Uterus (tissue), 4 donors: ENCODE measurements at places on chromosomes 2 and 18. TPM values are rescaled to one million over a fixed set of nuclear protein-coding genes. Genes with fewer than 3 reads are reported as not detected.
A peak's percentile ranks its signal among the peaks of the same experiment; 100 is the strongest.

Gene IL37
- total RNA-seq: not detected

Gene CYTIP
- 5.5 TPM for total RNA-seq

DNA sequence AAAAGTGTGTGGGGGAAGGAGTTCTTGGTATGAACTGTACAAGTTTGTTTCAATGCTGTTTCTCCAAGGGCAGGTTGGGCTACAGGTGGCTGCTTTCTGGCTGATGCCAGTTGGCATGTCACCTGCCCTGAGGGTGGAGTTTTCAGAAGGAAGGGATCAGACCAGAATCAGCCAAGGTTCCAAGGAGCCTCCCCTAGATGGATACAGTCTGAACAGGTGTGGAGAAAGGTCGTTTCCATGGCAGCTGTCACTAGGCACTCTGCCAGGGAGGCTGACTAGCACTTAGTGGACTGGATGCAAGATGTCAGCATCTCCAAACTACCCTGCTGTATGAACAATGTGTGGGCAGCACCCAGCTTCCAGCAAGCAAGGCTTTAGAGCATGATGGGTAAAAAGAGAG lies 444.4 kb upstream of the HNRNPA3 start:
- peak; percentile 40 for DNase-seq

DNA sequence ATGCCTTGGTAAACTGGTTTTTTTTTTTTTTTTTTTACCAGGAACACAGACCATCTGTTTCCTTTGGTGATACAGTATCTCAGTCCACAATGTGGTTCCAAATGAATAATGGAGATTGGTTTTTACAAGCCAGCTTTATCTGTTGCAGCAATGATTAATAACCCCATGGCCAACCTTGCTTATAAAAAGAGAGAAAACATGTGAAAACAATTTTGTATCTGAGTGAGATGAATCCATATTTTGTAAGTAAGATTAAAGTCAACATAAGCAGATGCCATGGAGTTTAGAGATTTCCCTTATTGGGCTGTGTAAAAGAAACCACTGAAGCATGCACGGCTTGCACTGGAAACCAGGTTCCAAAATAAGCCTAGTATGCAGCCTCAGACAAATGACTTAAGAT lies 108.6 kb upstream of the CNTNAP5 start:
- no peak for DNase-seq

DNA sequence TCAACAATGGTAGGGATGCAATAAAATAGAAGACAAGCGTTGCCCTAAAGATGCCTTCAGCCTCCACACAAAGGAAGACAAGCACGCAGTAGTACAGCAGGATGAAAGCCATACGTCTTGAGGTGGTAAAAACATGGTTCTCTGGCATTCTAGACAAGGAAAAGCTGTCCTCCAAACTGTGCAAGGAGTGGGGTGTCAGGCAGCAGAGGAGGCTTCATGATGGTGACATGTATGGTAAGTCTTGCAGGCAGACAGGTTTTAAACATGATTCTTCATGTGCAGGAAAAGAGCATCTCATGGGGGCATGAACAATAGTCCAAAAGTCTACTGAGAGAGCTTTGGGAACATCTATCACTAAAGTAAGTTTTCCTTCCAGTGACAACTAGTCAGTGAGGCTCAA lies 241.8 kb downstream of the STK39 start:
- DNase-seq: no peak

Gene CHRND
- total RNA-seq: not detected

Gene CAD
- total RNA-seq: 5.9 TPM

- DNase-seq: no peak
These were observed 3.2 kb downstream of the XPO1 start for GRCh38 chr2:61534926-61535325.

- DNase-seq: no peak
These were observed 32.1 kb upstream of the SPAG16 start for GRCh38 chr2:213252206-213252605.

- DNase-seq: no peak
These were observed 93.6 kb upstream of the TWIST2 start for GRCh38 chr2:238754259-238754658.

DNA sequence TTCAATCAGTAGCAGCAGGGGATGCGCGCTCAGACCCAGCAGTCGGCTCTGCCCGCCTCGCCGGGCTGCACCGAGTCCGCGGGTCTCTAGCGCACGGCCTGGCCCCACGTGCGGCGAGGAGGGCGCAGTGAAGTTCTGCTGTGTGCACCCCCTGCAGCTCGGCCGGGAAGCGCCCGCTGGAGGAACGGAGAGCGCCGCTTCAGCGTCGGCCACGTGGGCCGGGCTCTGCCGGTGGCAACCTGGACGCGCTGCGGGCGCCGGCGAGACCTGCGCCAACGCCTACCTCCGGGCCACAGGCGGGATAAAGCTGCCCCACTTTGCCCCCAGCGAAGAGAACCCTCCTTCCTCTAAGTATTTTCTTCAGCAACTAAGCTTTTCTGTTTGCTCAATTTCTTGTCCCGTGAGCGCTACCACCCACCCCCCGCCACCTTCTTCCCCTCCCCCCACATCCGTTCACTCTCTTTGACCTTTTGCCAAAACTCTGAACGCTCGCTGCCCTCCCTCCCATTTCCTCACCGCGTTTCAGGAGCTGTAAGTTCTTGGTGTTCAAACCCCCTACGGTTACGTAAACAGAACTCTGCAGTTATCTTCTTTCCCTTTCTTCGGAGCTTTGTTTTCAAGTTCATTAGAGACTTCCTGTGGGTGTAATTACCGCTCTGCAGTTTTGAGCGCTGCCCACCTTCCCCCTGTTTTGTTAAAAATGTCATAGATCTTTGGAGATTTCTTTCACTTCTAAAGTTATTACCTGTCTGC lies 42.6 kb upstream of the EDAR start:
- peak; percentile 30 for DNase-seq

Gene KLF11
- total RNA-seq: 27.4 TPM

GRCh38 chr18:37253394-37254235 lies 312.0 kb downstream of the CELF4 start:
- no peak for DNase-seq

GRCh38 chr2:36338124-36338826 lies 17.3 kb upstream of the CRIM1 start:
- DNase-seq: no peak

Gene POTEC
- not detected for total RNA-seq

DNA sequence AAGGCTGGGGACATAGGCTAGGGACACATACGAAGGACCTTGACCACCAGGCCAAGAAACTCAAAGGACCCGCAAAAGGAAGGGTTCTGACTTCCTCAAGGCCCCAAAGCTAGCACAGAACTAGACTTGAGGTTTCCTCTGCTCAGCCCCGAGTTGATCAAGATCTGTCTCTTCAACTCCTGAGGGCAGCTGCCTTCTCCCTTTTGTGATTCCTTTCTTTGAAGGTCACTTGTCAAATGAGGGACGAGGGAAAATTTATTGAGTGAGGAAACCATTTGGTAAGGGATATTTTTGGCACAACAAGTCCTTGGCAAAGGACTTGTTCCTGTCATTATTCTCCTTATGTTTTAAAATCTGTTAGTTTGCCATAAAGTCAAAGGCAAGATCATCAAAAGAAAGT lies 12.3 kb upstream of the ROCK2 start:
- DNase-seq: no peak

GRCh38 chr2:224442071-224442967 lies 40.4 kb upstream of the FAM124B start:
- DNase-seq: no peak

Gene COL6A3
- total RNA-seq: 253 TPM

DNA sequence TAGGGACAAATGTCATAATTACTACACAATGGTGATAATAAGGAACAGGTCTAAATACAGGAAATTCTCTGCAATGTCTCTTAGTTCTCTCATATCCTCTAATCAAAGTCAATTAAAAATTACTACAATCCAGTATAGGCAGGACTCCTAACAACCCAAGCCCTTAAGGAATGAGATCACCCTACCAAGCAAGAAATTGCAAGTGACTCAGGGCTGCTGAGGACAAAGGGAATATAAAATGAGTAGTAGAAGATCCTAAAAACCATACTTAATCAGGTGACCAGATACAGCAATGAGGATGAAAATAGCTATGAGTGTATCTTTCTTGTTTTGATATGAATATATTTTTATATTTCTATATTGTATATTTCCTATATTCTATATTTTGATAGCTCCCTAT lies 250.0 kb upstream of the DCC start:
- no peak for DNase-seq

GRCh38 chr2:118558846-118559245 lies 288.6 kb downstream of the EN1 start:
- no peak for DNase-seq

Gene TMEM247
- not detected for total RNA-seq

DNA sequence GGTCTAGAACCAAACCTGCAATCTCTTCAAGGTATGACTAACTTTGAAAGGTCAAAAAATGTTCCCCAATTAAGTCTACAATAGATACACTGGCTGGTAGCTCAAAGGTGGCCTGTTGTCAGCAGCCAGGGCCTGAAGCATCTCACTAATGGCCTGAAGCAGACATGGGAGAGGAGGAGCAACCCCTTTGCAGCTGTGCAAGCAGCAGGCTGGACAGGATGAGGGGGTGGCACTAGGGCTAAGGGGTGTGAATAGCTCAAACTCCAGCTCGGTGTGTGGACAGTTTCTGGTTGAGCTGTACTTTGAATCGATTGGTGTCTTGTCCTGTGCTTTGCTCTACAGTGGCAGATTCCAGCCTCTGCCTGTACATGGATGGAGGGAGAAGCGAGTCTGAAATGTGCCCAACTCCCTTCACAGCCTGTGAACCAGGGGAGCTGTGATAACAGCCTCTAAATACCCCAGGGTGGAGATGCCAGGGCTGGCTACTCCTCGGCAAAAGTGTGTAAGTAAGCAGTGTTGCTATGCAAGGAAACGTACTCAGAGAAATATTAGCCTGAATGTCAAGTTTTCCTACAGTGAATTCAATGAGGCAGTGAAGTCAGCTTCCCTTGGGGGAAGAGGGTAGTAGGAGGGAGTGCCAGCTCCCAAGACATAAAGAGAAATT lies 34.7 kb upstream of the DTNB start:
- DNase-seq: no peak

DNA sequence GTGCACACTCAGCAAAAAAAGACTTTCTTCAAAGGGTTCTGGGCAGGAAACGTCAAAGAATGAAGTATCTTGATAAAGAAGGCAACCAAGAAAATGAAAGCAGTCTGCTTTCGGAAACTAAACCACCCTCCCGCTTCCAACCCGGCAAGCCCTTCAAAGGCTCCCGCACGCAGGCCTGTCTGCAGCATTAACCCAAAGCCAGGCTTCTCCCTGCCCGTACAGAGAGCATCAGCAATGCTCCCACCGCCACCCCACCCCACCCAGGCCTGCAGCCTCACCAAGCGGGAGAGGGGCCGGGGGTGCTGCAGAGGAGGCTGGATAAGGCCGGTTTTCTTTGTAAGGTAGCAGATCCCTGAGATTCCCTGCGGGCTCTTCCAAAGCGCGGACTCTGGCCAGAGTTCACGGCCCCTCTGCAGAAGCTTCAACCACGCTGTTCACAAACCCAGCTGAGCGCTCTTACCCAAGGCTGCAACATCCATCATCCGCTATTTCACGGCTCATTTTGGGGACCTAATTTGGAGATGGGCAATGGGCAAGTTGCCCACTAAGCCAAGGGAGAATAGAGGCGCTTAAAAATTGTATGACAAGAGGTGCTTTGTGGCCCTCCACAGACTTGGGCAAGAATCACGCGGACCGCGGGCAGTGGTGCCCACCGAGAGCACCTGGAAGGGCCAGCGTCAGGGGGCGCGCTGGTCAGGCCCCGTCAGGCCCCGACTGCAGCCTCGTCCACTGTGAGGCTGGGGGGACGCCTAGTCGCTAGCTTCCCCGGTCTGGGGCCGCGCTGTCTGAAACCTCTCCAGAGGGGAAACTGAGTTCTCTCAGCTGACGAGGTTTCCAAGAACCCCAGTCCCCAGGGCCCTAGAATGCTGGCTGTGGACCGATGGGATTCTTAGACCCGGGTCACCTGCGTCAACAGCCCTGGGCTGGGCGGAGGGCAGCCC lies 225.4 kb upstream of the ID2 start:
- DNase-seq: no peak

Gene UGT1A3
- not detected for total RNA-seq

- peak; percentile 71 for DNase-seq
These were observed at the start of gene RASGRP3 for GRCh38 chr2:33476131-33476792. TSS of gene RASGRP3 (plus strand) at chr2:33476649. CDS start at chr2:33515137, 38,488 bp downstream.

DNA sequence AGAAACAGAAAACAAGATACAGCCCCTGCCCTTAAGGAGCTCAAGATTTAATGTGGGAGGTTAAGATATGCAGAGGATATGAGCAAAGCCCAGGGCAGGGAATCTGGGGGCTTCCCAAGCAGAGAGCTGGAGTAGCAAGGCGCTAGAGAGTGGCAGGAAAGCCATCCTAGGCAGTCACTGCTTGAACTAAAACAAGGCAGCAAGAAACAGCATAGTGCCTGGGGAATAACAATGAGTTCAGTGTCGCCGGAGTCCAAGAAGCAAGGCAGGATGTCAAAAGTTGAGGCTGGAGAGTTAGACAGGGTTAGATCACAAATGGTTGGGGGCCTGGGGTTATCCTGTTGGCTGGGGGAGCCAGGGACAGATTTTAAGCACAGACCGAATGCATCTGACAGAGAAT lies 24.6 kb downstream of the CDH2 start:
- DNase-seq: no peak

DNA sequence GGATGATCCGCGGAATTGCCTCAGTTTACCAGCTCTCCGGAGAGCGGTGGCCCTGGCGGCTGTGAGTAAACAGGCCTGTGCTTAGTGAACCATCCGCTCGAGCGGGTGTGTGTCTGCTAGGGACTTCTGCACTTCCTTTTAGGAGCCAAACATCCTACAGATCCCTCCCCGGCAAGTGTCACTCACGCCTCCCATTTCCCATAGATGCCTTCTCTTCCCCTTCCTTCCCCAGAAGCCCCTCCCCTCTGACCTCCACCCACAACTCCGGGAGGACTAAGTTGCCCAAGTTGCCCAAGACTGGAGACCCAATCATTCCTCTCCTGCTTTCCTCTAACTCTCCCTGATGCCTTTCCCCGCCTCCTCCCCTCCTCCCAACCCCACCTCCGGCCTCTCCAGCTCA lies 2.9 kb downstream of the C1QL2 start:
- no peak for DNase-seq

DNA sequence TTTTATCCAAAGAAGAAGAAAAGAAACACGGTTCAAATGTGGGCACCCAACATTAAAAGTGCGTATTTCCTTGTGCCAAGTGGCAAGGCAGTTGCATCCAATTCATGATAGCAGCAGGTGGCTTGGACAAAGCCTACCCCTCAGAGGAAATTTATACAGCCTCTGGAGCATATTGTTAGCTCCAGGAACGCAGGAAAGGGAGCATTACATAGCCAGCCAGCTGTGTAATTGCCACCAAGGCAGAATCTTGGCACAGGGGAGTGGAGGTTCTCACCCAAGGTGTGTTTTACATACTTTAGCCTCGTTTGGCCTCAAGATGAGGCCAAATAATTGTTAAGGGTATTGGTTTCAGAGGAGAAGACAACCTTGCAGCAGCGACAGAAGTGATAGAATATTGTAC lies 526.9 kb downstream of the TMEM182 start:
- DNase-seq: no peak

DNA sequence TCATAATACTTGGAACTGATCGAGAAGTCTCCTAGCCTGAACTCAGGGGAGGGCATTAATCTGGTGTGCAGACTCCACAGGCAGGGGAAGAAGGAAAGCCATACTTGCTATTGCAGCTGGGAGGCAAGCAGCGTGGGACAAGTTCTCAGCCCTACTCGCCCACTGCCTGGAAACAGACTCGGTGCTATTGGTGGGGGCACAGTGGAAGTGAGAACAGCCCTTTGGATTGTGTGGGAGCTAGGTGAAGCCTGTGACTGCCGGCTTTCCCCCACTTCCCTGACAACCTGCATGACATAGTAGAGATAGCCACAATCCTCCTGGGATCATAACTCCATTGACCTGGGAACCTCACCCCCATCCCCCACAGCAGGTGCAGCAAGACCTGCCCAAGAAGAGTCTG lies 301.3 kb downstream of the RIT2 start:
- DNase-seq: no peak

Gene SERPINB3
- not detected for total RNA-seq

Gene MC4R
- not detected for total RNA-seq

Gene COL4A4
- total RNA-seq: 4.1 TPM
